Effector memory CD8-positive, alpha-beta T cell (primary cell): ENCODE measurements at places on chromosomes 6 and 20.
A peak's percentile ranks its signal among the peaks of the same experiment; 100 is the strongest.

- H3K4me1 ChIP-seq, result no peaks in the 10 kb centered on the region
- DNase-seq, result no peak
- H3K36me3 ChIP-seq, result no peaks in the 10 kb centered on the region
- no peak overlapping the region for H3K27ac ChIP-seq
- H3K27me3 ChIP-seq, result peaks cover 47% of the 10 kb centered on the region
Observed at GRCh38 chr6:149855741-149856140, 8.4 kb downstream of the LRP11 start.

GRCh38 chr20:63381781-63382431 is 20.8 kb upstream of the CHRNA4 start:
- H3K4me3 ChIP-seq, result no peak overlapping the region
- H3K27me3 ChIP-seq, result peaks cover 51% of the 10 kb centered on the region
- no peak overlapping the region for H3K27ac ChIP-seq
- peak; percentile 11 for DNase-seq

DNA sequence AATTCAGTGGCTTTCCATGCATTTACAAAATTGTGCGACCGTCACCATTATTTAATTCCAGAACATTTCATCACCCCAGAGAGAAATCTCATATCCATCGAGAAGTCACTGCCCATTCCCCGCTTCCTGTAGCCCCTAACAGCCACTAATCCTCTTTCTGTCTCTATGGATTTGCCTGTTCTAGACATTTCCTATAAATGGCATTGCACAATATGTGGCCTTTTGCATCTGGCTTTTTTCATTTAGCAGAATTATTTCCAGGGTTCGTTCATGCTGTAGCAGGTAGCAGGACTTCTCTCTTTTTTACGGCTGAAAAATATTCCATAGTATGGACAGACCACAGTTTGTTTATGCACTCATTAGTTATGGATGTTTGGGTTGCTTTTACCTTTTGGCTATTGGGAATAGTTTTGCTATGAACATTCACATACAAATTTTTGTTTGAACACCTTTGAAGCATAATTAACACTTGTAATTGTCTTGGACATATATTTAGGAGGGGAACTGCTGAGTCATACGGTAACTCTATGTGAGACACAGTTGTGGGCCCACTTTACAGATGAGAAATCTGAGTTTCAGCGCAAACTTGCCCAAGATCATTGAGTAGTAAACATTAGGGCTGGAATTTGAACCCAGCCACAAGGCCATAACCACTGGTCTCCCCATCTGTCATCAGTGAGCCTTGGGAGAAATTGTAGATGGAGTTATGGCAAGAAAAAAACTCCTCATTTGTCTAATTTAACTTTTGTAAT is 126.9 kb downstream of the BMP7 start:
- no peak overlapping the region for H3K27ac ChIP-seq
- peaks cover 3% of the 10 kb centered on the region for H3K36me3 ChIP-seq
- H3K4me1 ChIP-seq, result no peaks in the 10 kb centered on the region
- H3K4me3 ChIP-seq, result no peak overlapping the region
- peaks cover 37% of the 10 kb centered on the region for H3K27me3 ChIP-seq

- peak overlapping the region; percentile 97 for H3K27ac ChIP-seq
- peak overlapping the region; percentile 39 for H3K4me3 ChIP-seq
- no peaks in the 10 kb centered on the region for H3K27me3 ChIP-seq
- H3K36me3 ChIP-seq, result peaks cover 64% of the 10 kb centered on the region
Observed at GRCh38 chr6:159759645-159760044, 2.2 kb upstream of the ACAT2 start.

DNA sequence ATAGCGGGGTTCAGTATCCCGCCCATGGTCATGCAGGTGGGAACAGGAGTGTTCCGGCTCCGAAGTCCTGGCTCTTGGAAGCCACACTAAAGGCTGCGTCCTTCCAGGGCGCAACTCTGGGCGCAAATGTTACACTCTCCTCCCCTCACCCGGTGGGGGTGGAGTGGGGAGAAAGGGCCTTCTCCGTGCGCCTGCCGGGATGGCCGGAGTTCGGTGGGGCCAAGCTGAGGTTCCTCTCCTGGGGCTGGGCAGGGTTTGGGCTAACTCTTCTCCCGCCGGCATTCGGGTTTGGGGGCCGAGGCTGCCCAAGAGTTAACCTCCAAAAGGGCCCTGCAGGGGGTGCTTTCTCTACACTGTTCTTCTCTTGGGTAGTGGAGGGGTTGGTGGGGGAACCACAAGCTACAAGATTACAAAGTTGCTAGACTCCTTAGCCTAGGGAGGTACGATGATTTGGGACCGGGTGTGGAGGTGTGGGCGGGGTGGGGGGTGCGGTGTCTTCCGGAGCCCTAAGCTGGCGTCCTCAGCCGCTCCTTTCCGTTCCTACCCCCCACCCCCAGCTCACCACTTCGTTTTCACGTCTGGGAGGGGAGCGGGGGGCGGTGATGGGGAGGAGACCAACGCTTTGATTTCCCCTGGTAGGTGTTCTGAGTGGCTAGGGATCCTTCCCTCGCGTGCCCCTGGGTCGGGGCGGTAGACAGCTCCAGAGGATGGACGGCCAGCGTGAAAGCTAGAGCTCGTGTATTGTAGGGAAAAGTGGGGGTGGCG is 12.3 kb downstream of the NRN1 start:
- H3K4me3 ChIP-seq, result peak overlapping the region; percentile 91
- H3K4me1 ChIP-seq, result peaks cover 41% of the 10 kb centered on the region
- H3K27me3 ChIP-seq, result peaks cover 93% of the 10 kb centered on the region
- DNase-seq, result no peak
- peaks cover 41% of the 10 kb centered on the region for H3K36me3 ChIP-seq

- H3K4me3 ChIP-seq, result no peak overlapping the region
- no peaks in the 10 kb centered on the region for H3K36me3 ChIP-seq
- no peak overlapping the region for H3K27ac ChIP-seq
Observed at GRCh38 chr6:132114201-132114825, 163.1 kb upstream of the CCN2 start.

- no peak overlapping the region for H3K4me3 ChIP-seq
- H3K27me3 ChIP-seq, result no peaks in the 10 kb centered on the region
- H3K4me1 ChIP-seq, result no peaks in the 10 kb centered on the region
- H3K36me3 ChIP-seq, result no peaks in the 10 kb centered on the region
Observed at GRCh38 chr20:11137688-11138087, 463.9 kb upstream of the JAG1 start.

DNA sequence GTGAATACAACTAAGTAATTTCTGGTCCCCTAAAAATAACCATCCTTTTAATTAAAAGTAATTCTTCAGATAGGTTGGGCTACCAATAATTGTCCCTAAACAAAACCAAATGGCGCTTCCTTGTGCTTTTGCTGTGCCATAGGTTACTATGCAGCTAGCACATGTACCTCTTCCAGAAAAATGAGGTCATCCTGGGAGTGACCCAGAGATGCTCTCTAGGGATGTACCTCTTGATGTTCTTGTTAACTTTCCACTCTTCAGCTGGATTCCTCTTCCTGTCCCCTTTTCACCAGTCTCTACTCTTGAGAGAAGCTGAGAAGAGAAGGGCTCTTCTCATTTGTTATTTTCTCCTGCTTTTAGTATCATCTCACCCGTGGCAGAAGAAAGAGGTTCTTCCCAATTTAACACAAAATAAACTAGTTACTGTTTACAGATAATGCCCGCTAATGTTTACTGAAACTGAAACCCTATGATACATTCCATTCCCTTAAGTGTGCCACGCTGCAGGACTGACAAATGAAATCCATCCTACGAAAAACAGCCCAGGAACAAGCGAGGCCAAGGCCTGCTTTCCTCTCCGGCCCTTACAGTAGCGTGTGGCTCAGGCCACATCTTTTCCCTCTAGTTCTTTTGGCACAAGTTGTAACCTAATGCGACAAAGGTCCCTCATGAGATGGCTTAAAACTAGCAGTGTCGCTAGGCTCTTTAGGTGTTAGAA is 24.2 kb downstream of the MRS2 start:
- no peak for DNase-seq
- H3K4me3 ChIP-seq, result no peak overlapping the region
- H3K27me3 ChIP-seq, result no peaks in the 10 kb centered on the region
- H3K27ac ChIP-seq, result peak overlapping the region; percentile 71
- peaks cover 34% of the 10 kb centered on the region for H3K36me3 ChIP-seq

- H3K4me3 ChIP-seq, result no peak overlapping the region
- H3K27ac ChIP-seq, result no peak overlapping the region
- no peak for DNase-seq
- no peaks in the 10 kb centered on the region for H3K4me1 ChIP-seq
Observed at GRCh38 chr6:99789767-99790166, 183.1 kb downstream of the PRDM13 start.

GRCh38 chr20:45913116-45913515 is 1.2 kb upstream of the PLTP start:
- no peak overlapping the region for H3K4me3 ChIP-seq
- no peak for DNase-seq
- peaks cover 6% of the 10 kb centered on the region for H3K36me3 ChIP-seq
- H3K27me3 ChIP-seq, result peaks cover 29% of the 10 kb centered on the region
- peaks cover 11% of the 10 kb centered on the region for H3K4me1 ChIP-seq

DNA sequence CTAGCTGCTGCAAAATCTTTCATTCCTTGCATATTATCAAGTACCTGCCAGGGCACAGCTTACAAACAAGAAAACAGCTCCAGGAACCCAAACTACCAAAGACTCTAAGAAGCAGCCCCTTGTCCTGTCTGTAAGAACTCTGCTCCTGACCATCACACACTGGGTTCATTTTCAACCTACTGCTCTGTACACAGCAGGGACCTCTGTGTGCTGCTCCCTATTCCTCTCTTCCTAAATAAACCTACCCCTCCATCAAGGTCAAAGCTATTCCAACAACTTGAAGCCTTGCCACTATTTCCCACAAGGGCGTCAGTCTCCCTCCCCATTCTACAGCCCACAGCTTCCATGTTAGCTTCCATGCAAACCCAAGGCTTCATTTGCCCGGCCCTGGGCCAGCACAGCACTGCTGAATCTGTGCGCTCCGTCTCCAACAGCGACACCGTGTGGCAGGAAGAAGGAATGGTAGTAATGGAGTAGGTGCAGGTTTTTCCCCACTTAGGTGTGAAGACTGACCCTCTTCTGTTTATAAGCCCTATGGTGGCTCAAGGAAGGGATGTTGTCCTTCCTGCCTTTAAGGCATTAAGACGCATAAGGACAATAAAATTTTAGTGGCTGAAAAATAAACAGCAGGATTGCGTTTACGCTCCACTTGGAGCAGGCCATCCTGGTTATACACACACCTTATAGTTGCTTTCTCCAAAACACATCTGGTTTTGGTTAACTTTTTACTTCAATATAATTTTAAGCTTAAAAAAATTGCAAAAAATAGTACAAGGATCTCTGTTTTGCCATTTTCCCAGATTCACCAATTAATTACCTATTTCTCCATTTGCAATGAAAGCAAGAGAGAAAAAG is 115.2 kb upstream of the NXT1 start:
- DNase-seq, result no peak
- H3K4me1 ChIP-seq, result no peaks in the 10 kb centered on the region
- no peak overlapping the region for H3K4me3 ChIP-seq
- H3K36me3 ChIP-seq, result no peaks in the 10 kb centered on the region
- H3K27me3 ChIP-seq, result peaks cover 21% of the 10 kb centered on the region

GRCh38 chr6:143697076-143697800 is 19.5 kb downstream of the PHACTR2 start:
- peaks cover 2% of the 10 kb centered on the region for H3K36me3 ChIP-seq
- DNase-seq, result no peak
- H3K4me3 ChIP-seq, result no peak overlapping the region
- no peak overlapping the region for H3K27ac ChIP-seq
- H3K27me3 ChIP-seq, result no peaks in the 10 kb centered on the region
- H3K4me1 ChIP-seq, result peaks cover 49% of the 10 kb centered on the region

GRCh38 chr6:2190661-2191389 is 54.6 kb downstream of the GMDS start:
- H3K4me3 ChIP-seq, result no peak overlapping the region
- no peak overlapping the region for H3K27ac ChIP-seq
- no peaks in the 10 kb centered on the region for H3K36me3 ChIP-seq
- no peak for DNase-seq

DNA sequence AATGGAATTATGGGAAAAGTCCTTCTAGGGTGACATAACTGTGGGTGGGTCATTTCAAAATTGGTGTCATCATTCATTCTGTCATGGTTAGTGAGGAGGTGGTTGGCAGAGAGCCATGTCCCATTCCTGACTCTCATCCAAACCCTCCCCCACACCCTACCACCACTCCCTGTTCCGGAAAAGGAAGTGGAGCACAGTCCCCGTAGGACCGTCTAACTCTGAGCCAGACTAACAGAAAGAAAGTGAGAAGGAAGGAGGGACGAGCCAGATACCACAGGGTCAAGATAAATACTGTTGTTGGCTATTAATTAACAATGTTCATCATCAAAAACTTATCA is 4.8 kb downstream of the TRIM10 start:
- no peak for DNase-seq
- no peak overlapping the region for H3K27ac ChIP-seq
- H3K4me3 ChIP-seq, result no peak overlapping the region
- H3K36me3 ChIP-seq, result no peaks in the 10 kb centered on the region

DNA sequence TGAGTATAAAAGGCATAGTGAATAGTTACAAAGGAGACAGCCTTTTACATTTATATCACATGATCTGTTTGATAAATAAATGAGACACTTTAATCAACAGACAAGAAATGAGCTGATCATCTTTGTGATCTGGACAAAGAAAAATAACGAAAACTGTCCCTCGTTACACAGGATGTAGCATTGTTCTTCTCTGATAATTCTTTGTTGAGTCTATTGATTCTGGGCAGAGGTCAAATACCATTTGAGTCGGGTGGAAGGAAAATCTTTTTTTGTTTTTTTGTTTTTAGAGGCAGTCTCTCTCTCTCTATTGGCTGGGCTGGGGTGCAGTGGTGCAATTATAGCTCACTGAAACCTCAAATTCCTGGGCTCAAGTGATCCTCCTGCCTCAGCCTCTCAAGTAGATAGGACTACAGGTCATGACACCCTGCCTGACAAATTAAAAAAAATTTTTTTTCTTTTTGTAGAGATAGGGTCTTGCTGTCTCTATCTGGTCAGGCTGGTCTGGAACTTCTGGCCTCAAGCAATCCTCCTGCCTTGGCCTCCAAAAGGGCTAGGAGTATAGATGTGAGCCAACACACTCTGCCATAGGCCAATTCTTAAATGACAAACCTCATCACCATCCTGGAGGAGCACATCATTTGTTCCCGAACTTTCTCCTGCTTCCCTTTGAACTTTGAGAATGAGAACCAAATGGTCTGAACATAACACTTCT is 41.8 kb downstream of the CCDC170 start:
- DNase-seq, result no peak
- no peak overlapping the region for H3K4me3 ChIP-seq
- no peaks in the 10 kb centered on the region for H3K4me1 ChIP-seq
- no peak overlapping the region for H3K27ac ChIP-seq
- H3K27me3 ChIP-seq, result peaks cover 10% of the 10 kb centered on the region

- no peaks in the 10 kb centered on the region for H3K4me1 ChIP-seq
- DNase-seq, result no peak
- no peak overlapping the region for H3K27ac ChIP-seq
- H3K36me3 ChIP-seq, result no peaks in the 10 kb centered on the region
Observed at GRCh38 chr6:24126586-24127192, 674 bp downstream of the NRSN1 start.

DNA sequence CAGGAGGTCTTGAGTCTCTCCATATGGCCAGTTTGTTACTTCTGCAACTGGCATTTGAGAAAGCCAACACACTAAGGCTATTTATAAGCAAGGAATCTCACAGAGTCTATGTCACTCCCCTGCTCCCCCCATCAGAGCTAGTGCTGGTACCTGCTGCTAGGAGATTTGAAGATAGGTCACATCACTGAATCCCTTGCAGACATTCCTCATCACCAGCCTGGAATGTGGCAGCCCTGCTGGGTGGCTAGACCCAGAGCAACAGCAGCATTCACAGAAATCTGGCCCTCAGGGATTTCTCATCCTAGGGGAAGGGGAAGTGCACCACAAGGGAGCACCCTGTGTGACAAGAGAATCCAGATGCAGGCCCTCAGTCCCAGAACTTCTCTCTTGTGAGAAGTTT is 672.1 kb downstream of the HACE1 start:
- H3K36me3 ChIP-seq, result peaks cover 2% of the 10 kb centered on the region
- no peak for DNase-seq
- H3K4me3 ChIP-seq, result no peak overlapping the region
- H3K27me3 ChIP-seq, result no peaks in the 10 kb centered on the region
